Fibroblast of skin of abdomen (primary cell): ENCODE measurements at places on chromosomes 1 and 21.
A peak's percentile ranks its signal among the peaks of the same experiment; 100 is the strongest.

GRCh38 chr1:232180779-232181136 lies 449.2 kb downstream of the SIPA1L2 start:
- DNase-seq: no peak

GRCh38 chr21:42486072-42486471 lies 10.0 kb downstream of the RSPH1 start:
- no peak for DNase-seq

DNA sequence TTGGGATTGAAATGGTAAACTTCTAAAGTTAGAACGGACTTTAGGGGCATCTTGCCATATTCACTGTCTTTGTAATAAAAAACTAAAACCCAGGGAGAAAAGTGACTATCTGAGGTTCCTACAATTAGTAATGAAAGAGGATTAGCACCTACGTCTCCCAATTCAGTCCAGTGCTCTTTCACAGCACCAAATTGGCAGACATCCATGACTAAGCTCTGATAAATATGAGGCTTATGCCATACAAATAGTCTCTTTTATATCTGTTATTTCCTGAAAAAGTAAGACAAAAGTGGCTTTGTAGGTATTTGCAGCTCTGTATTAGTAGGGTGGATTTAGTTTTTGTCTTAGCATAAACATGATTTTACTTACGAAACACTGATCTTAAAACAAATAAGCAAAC lies 315.0 kb upstream of the NRIP1 start:
- no peak for DNase-seq

- DNase-seq: peak; percentile 52
Observed at GRCh38 chr1:8815582-8816151, 1.8 kb downstream of the RERE start.

GRCh38 chr1:168498159-168498631 lies 45.6 kb downstream of the XCL2 start:
- DNase-seq: peak; percentile 73

GRCh38 chr1:8406011-8406410 lies 88.1 kb downstream of the SLC45A1 start:
- no peak for DNase-seq

- no peak for DNase-seq
Observed at GRCh38 chr1:8378178-8378577, 60.3 kb downstream of the SLC45A1 start.

DNA sequence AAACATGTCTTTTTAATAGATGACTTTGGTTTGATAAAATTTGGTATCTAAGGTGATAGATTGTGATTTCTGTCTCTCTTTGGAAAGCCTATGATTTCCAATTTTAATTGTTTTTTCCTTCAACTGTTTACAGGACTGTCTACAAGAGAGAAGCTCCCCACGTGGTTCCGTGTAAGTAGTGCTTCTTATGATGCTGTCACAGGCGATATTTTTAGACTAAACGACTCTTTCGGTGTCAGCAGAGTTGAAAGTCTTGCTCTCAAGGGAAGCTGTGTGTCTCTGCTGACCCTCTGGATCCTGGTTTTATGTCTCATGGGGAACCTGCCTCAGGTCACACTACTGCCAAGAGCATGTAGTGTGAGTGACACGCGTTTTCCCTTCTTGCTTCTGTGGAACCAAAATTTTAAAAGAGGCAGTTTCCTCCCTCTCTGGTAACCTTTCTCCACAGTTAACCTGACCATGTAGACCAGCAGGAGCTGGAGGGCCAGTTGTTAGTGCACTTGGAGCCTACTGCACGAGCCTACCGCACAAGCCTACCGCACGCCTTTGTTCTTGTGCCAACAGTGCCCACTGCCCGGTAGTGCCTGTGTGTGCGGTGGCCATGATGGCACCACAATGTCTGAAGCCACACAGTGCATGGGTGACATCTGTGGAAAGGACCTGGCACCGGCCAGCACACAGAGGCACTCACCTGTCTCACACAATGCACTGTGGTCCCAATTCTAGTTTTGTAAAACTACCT lies 91.9 kb downstream of the PCBP3 start:
- DNase-seq: no peak

GRCh38 chr1:29706936-29707335 lies 470.6 kb downstream of the PTPRU start:
- peak; percentile 74 for DNase-seq
